ENCODE measurements at places on chromosomes 3 and 15.

DNA sequence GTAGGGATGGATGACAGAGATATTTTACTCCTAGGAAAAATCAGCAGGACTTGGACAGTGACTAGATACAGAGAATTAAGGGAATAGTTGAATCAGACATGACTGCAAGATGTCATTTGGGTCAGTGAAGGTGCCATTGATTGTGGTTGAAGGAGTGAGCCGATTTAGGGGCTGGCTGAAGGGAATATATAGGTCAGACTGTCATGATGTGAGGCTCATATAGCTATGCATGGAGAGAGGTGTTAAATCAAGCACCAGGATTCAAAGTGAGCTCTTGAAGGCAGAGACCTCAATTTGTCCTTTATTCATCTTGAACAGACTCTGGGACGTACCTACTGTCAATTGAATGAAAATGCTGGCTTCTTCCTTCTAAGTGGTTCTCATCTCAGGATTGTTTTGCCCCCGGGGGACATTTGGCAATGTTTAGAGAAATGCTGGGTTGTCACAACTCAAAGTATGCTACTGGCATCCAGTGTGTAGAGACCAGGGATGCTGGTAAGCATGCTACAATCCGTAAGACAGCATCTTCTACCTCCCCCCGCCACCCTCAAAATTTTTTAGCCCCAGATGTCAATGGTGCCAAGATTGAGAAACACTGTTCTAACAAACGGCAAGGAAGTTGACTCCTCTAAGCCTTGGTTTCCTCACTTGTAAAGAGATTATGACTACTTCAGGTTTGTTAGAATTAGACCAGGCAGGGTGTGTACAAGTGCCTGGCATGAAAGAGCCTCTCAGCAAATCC, 7.8 kb downstream of the ATP2C1 start:
- no peak for DNase-seq

GRCh38 chr3:156676768-156677479, 2.5 kb downstream of the TIPARP start:
- no peak for DNase-seq

DNA sequence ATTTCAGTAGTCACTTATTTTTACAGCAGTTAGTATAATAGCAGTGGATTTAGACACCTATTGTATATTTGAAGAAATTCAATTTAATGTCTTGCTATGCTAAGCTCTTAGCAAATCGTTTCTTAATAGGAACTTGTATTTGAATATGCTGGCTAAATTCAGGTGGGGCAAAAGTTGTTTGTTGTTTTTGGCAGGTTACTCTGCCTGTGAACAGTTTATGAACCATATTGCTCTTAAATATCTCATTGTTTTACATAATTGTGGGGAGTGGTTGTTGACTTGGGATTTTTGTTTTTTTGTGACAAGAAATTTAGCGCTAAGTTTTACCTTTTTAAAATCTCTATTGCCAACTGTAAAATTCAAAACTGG, 43.4 kb downstream of the NR2C2 start:
- no peak for DNase-seq

DNA sequence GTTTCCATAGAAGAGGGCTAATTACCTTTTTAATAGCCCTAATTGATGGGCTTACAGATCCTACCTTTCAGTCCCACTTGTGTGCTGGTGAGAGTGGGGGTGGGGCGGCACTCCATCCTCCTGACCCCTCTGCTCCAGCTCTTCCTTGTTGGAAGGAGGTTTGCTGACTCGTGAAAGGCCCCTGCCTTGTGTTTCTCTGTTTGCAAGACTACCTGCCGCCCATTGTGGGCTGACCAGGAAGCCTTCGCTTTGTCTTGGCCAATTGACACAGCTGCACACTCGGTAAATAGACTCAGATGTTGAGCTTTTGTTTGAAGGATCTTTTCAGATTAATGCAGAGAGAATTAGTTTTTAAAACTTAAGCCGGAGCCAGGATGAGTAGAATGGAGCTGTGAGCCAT, 197.3 kb upstream of the HES1 start:
- DNase-seq: no peak

GRCh38 chr3:137134431-137134830, 176.6 kb downstream of the IL20RB start:
- DNase-seq: no peak
